Activated CD4-positive, CD25-positive, alpha-beta regulatory T cell (primary cell): ENCODE measurements at places on chromosomes 7 and 10.
A peak's percentile ranks its signal among the peaks of the same experiment; 100 is the strongest.

DNA sequence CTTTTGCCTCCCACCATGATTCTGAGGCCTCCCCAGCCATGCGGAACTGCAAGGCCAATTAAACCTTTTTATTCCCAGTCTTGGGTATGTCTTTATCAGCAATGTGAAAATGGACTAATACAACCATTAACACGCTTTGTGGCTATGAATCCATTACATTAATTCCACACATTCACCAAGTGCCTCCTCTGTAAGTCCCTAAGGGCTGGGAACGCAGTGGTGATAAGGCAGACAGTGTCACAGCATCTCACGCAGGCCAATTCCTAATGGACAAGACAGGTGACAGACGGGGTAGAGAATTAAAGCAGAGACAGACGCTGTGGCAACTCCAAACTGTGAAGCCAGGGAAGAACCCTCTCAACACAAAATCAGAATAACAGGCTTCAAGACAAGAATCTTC is 247.8 kb downstream of the DIP2C start:
- DNase-seq: no peak

- no peak for DNase-seq
These were observed 506.4 kb upstream of the C7orf33 start for GRCh38 chr7:148084138-148084537.

DNA sequence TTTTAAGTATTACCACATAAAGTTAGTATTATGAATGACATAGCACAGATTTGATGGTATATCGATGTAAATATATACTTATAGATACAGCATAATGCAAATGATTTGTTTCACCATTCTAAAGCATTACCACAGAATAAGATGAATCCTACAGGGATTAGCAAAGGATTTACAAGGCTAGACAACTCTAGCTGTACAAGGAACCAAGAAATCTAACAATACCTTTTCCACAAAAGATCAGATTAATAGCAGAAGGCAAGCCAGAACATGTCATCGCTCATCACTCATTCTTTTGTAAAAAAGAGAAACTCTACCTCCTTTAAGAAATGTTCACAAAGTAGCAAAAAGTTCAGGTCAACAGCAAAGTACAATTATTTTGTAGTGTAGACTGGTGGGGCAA is 105.1 kb upstream of the ANK3 start:
- no peak for DNase-seq

DNA sequence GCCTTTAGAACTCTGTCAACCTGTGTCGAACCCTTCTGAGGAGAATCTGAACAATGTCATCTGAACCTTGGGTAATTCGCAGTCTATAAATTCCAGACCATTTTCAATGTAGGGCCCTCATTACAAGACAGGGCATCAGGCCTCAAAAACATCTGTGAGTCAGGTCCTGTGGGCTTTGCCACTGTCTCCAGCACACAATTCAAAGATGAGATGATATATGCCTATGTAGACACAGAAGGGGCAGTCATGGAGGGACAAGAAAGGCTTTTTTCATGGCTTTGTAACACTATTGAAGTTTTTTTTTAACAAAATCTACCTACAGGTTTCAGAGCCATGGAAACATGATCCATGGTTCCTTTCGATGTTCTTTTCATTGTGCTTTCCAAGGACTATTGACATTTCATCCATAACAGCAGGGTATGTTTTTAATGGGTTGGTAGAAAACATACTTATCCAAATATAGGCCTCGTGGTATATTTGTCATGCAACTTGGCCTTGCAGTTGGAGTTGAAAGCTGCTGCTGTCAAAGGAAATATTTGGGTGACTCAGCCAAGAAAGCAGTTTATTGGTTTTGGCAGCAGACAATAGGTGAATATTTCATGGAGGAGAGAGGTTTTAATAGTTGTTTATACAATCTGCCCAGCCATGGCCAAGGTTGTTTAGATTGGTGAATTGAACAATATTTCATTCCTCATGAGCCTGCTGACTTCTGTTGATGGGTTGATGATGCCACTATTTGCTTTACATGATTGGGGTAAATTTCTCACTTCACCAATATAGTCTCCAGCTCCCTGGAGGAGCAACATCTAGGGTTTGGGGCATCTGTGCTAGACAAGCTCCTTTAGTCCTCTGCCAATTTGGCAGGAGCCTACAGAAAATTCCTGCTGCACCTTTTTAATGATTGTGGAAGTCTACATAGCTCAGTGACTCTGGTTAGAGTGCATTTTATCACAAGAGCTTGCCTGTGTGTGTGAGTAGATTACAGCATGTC is 158.4 kb upstream of the TMEM72 start:
- no peak for DNase-seq

DNA sequence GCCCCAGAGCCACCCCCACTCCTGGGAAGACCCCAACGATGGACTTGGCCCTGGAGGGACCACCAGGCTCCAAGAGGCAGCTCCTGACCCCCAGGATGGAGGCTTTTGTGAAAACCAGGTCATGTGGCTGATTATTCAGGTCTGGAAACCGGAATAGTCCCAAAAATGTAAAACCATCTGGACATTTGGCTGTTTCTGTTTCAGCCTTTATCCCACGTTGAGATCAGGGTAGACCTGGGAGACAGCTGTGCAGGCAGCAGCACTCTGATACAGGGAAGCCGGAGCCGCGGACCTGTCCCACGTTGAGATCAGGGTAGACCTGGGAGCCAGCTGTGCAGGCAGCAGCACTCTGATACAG is 7.1 kb upstream of the ADGRA1 start:
- DNase-seq: no peak

GRCh38 chr7:112120696-112121217 is 85.4 kb downstream of the DOCK4 start:
- no peak for DNase-seq

DNA sequence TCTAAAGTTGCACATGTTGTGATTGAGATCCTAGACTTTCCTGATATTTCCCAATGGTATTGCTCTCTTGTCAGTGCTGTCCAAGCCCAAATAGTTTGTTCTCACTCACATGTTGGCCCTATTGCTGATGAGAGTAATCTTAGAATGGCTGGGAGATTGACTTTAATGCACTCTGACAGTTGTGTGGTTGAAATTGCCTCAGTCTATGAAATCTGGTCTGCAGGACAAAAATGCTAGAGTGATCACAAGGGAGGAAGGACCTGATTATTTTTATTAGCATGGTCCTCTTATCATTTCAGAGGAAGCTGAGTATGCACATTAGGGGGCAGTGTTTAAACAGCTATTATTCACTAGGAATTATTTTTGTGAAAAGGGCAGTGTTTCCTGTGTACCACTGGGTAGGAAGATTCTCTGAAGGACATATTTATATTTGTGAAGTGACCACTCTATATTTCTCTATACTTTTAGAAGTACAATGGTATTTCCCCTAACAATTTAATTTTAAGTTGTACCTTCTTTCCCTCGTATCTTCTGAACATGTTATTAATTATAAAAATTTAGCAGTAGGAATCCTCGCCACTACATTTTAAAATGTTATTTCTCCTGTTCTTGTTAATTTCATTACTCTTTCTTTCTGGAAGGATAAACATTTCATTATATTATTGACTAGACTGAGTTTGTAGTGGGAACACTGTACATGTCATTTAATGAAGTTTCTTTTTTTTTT is 64.4 kb downstream of the SUGCT start:
- no peak for DNase-seq

- no peak for DNase-seq
These were observed 37.1 kb downstream of the COBL start for GRCh38 chr7:51279391-51280023.

- DNase-seq: no peak
These were observed 12.1 kb upstream of the CSTF2T start for GRCh38 chr10:51711519-51711891.

GRCh38 chr7:100763556-100764140 is 30.3 kb downstream of the ZAN start:
- no peak for DNase-seq

DNA sequence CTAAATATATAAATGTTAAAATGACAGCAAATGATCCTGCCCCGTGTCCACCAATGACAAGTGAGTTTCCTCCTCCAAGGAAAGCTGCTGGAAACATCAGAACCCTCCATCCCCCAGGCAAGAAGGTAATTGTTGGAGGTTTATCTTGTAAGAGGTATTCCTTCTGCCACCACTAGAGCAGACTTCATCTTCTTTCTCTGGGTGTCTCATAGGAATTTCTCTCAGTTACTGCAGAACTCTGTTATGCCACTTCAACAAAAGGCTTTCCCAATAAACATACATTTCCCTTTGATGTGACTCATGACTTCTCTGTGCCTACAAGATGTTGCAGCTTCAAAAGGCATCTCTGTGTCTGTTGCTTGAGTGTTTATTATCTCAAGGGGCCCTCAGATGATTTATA is 279.1 kb downstream of the BMPER start:
- no peak for DNase-seq

- DNase-seq: no peak
These were observed 15.0 kb upstream of the PCBD1 start for GRCh38 chr10:70903262-70903921.

- no peak for DNase-seq
These were observed 9.9 kb downstream of the POR start for GRCh38 chr7:75924889-75925288.

GRCh38 chr7:92876836-92877235 is 40.5 kb upstream of the CDK6 start:
- no peak for DNase-seq

DNA sequence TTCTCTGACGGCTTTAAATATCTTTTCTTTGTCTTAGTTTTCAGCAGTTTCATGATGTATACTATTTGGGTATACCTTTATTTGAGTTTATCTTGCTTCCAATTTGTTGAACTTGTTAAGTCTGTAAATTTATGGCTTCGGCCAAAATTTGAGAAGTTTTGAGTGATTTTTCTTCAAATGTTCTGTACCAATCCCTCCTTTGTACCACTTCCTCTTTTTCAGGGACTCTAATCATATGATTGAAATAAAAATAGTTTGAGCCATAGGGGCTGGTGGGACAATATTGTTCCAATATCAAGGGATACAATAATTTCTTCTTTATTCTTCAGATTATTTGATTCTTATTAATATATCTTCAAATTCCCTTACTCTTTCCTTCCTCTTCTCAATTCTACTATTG is 43.1 kb upstream of the CTTNBP2 start:
- no peak for DNase-seq

GRCh38 chr7:100483722-100484672 is at the start of gene NYAP1:
TSS of gene NYAP1 (plus strand) at chr7:100483927. CDS start at chr7:100485312, 1,385 bp downstream.
- DNase-seq: peak; percentile 49

GRCh38 chr7:98541101-98541500 is 76.0 kb upstream of the NPTX2 start:
- DNase-seq: no peak

DNA sequence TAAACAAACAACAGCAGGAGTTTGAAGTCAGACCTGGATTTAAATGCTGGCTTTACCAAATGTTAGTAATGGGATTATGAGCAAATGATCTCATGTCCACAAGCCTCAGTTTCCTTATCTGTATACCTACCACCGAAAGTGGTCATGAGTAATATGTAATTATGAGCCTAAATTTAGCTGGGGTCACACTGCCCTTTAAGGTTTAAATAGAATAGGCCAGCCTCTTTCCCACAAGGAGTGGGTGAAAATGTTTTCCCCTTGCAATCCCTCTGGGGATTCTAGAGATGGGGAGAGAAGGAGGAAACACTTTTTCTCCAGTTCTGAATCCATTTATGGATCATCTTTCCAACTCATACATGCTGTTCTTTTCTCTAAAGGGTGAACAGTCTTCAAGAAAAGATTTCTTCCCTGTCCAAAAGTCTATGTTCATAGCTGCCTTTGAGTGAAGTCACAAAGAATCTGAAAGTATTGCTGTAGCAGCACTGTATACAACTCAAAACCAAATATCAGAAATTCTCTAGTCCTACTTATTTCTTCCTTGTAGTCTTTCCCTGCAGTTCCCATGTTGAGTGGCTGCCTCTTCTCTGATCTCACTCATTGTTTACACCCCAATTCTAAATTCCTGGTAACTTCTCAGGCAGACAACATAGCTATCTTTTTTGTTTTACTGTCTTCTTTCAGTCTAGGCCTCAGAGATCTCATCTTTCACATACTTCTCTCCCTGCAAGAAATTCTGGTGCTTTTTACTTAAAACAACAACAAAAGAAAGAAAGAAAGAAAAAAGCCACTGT is 7.4 kb upstream of the TSPAN12 start:
- DNase-seq: no peak

- no peak for DNase-seq
These were observed 148.0 kb downstream of the HGF start for GRCh38 chr7:81621893-81622292.

DNA sequence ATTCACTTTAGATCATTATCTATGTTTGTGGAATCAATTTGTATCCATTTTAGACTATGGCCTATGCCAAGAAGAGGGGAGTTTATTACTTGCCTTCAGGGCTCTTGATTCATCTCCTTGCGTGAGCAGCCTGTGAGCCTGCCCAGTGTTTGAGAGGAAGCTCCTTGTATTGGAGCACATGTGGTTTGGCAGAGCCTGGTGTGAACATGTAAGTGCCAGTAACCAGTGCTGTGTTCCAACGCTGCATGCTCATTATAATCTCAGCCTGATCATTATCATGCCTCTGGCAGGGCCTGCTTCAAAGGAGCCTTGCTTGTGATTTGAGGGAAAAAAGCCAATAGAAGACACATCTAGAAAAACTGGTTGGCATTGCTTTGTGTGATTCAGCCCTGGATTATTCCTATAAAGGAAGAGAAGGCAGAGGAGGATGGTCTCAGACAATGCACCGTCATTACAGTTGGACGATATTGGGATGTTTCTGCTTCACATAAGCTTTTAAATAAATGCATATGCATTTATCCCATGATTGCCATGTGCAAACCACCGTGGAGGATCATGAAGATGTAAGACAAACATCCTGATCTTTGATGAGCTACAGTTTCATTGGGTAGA is 203.4 kb upstream of the AHR start:
- DNase-seq: no peak

- no peak for DNase-seq
These were observed 237.4 kb upstream of the AOAH start for GRCh38 chr7:36961693-36962092.

DNA sequence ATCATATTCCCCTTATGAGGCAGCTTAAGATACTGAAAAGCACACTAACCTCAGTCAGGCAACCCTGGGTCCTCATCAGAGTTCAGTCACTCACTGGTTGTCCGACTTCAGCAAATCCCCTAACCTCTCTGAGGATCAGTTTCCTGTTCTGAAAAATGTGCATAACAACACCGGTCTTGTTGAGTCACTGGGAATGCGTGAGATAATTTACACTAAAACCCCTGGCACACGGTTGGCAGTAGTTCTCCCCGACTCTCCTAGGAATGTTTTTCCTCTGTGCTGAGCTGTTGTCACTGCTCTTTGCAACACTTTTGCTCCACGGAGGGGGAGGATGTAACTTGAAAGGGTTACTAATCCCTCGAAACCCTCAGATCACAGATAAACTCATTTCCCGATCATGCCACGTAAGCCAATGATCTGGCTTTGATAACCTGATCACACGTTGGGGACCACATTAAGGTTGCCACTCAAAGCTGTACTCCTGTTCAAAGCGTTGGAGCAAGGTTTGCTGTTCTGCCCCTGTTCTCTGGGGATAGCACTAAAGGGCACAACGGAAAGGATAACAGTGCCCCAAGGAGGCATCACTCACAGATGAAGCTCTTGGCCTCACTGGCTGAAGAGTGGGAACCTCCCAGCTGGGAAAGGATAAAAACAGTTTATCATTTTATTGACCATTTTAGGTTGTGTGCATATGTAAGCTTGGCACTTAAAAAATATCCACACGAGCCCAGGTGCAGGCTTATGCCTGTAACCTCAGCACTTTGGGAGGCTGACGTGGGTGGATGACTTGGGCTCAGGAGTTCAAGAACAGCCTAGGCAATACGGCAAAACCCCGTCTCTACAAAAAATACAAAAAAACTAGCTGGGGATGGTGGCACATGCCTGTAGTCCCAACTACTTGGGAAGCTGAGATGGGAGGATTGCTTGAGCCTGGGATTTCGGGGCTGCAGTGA is 5.0 kb upstream of the RBM17 start:
- peak; percentile 54 for DNase-seq

GRCh38 chr10:44983066-44983894 is 4.7 kb upstream of the DEPP1 start:
- DNase-seq: no peak
